ENCODE measurements at places on chromosomes 16 and 17.

DNA sequence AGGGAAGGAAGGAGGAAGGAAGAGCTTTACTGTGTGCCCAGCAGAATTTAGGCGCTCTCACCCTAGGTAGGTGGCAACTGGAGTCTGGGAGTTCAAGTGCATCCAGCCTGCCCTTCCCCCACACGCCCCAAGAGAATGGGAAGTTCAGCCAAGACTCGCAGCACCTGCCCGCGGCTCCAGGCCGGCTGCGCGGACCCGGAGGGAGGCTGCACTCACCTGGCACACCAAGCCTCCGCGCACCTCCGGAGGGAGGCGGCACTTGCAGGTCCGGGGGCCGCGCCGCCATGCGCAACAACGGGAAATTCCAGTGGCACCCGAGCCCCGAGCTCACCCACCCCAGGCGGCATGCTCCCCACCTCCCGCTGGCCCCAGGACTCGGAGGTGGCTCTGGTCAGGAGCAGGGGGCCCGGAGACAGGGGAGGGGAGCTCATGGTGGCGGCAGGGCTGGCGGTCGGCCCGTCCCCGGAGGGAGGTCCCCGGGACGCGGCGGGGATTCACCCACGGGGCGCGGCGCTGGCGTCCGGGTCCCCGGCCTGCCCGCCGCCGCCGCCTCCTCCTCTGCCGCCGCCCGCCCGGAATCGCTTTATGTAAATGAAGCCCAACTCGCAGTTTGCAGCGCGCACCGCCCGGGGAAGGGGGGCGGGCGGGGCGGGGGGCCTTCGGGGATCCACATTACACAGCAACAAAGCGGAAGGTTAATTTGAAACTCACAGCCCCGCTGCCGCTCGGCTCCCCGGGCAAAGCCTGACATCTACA, at the start of gene ZFHX3:
Gene ZFHX3, minus strand, starts transcription at position 593 of the 756 bp plus-strand sequence. CDS start 87,983 bp downstream, outside the sequence.
- DNase-seq, result peak; percentile 87

DNA sequence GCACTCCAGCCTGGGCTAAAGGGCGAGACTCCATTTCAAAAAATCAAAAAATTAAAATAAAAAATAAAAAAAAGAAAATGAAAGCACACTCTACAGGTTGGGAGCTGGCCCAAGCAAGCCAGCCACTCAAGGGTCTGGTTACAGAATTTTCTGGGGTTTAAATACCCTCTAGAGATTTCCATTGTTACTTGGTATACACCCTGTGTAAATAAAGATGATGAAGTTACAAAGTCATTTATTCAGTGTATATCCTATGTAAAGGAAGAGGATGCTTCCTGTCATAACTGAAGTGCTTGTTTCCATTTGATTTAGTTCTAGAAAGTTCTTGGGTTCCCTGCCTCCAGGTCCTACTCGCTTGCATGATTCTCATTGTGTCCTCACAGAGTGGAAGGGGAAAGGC, 79.9 kb upstream of the C17orf78 start:
- no peak for DNase-seq

DNA sequence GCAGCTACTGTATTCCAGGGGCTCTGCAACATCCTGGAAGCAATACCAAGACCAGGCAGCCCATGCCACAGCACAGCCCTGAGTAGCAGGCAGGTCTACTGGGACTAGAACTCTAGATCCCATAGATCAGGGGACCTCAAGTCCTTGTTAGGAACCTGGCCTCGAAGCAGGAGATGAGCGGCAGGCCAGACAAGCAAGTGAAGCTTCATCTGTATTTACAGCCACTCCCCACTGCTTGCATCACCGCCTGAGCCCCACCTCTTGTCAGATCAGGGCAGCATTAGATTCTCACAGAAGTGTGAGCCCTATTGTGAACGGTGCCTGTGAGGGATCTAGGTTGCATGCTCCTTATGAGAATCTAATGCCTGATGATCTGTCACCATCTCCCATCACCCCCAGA, 295.7 kb upstream of the TNRC6C start:
- DNase-seq, result no peak

DNA sequence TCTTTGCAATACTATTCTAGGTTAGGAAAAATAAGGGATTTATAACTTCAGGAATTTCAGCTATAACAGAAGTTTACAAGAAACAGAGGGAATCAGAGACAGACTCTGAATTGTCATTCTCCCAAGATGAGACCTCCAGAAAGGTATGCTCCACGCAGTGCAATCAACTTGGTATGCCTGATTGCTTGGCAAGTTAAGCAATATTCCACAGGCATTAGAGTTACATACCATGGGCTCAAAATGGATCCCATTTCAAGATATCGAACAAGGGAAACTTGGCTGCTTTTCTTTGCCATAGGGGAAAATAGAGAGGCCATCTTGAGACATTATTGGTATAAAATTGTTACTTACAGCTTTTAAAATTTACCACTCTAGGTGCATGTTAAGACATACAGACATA, 615.6 kb upstream of the SOX9 start:
- no peak for DNase-seq

- DNase-seq, result peak; percentile 65
Observed at GRCh38 chr17:10121971-10122707, 76.3 kb downstream of the GAS7 start.

- peak; percentile 87 for DNase-seq
Observed at GRCh38 chr17:80307994-80308691, 47.5 kb downstream of the RNF213 start.

DNA sequence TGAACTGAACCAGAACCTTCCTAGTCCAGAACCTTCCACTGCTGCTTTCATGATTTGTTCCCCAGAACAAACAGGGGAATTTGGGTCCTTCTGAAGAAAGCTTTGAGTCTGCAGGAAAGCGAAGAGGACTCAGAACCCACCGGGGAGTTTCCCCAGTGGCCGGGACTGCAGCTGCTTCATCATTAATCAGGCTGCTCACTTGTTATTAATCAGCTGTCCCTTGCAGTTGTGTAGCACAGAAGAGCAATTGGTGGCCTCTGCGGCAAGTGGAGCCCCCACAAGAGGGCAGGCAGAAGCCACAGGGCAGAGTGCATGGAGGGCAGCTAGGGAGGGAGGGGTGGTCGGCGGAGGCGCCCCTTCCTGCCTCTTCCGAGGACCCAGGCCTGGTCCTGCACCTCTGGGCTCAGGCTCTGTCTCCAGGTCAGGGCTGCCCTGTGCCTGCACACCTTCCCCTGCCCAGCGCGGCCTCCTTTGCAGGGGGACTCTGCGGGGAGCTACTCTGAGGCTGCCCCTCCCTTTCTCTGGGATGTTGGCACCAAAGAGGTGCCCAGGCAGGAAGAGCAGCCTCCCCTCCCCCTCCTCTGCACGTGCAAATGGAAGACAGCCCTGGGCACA, 6.9 kb downstream of the CCL17 start:
- no peak for DNase-seq

DNA sequence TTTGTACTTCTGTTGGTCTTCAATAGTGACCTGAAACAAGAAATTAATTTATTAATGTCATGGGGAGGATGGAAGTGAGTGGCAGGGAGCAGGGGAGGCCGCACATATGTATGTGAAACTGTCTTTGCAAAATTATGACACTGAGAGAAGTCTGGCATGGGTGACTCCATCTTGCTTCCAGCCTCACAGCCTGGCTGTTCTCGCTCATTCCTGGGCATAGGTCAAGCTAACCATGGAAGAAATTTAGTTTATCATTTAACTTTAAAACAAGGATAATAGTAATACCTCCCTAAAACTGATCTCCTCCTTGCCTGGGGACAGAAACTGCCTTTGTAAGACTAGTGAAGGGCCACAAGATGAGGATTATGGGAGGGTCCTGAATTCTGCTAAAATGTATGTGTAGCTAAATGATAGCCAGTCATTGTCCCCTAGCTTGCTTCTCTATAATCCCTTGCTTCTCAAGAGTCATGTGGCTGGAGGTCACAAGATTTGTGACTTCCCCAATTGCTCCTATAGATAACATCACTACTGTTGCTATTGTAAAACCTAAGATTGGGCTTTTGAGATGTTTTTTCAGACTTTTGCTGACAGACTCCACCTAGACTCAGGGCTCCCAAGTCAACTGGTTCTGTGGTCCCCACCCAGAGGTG, 126.0 kb downstream of the HS3ST3A1 start:
- DNase-seq, result no peak

DNA sequence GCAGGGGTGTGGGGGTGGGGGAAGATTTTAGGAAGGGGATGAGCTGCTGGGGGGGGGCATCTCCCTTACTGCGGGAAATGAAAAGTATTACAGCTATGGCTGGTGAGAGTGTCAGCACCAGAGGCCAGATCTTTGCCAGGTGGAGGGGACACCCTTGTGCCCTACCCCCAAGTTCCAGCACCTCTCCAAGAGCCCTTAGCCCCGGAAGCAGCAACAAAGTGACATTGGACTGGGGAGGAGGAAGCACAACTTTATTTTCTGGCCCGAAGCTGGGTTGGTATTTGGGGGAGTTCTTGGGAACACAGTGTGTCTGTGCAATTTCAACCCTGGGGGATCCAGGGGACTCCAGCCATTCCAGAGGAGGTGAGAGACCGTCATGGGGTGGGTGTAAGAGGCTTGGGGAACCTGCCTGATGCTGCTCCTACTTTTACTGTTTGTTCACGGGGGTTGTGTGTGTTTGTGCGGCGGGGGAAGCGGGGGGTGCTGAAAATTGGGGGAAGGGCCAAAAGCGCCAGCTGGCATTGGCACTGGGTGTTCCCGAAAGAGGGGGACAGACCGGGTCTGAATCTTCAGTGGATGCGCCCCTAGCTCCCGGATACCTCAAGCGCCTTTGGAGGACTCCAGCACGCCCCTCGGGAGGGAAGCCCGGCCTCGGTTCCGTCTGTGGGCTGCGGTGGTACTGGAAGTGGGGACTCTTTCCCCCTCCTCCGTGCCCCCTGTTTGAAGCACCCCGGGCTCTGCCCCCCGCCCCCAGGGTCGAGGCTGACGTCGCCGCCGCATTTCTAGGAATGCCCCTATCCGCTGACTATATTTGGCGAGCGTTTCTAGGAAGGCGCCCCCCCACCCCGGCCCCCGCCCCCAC, 230.3 kb downstream of the MRTFB start:
- peak; percentile 74 for DNase-seq

GRCh38 chr17:49890077-49890821, 42.4 kb upstream of the TAC4 start:
- DNase-seq, result peak; percentile 86

GRCh38 chr16:10992797-10993196, 48.4 kb downstream of the CLEC16A start:
- peak; percentile 79 for DNase-seq

- no peak for DNase-seq
Observed at GRCh38 chr17:66885417-66885816, 50.5 kb downstream of the CACNG5 start.

- no peak for DNase-seq
Observed at GRCh38 chr17:28258347-28258887, 60.6 kb upstream of the TMEM97 start.

GRCh38 chr16:23498863-23499262, 11.4 kb downstream of the GGA2 start:
- DNase-seq, result no peak

- no peak for DNase-seq
Observed at GRCh38 chr17:58111676-58112075, 28.5 kb downstream of the DYNLL2 start.

GRCh38 chr16:2388875-2389433, 40.3 kb upstream of the CCNF start:
- DNase-seq, result no peak

Data from endodermal cell (in vitro differentiated cells).